Activated T-cell treated with anti-CD3 and anti-CD28 coated beads, Interleukin-2, amount 50 U/mL, for 72 hours (primary cell): ENCODE measurements at places on chromosomes 4 and X.

- DNase-seq: no peak
Observed at GRCh38 chr4:175054980-175055379, 136.8 kb downstream of the ADAM29 start.

- DNase-seq: no peak
Observed at GRCh38 chr4:7697343-7697742, 242.3 kb downstream of the AFAP1 start.

DNA sequence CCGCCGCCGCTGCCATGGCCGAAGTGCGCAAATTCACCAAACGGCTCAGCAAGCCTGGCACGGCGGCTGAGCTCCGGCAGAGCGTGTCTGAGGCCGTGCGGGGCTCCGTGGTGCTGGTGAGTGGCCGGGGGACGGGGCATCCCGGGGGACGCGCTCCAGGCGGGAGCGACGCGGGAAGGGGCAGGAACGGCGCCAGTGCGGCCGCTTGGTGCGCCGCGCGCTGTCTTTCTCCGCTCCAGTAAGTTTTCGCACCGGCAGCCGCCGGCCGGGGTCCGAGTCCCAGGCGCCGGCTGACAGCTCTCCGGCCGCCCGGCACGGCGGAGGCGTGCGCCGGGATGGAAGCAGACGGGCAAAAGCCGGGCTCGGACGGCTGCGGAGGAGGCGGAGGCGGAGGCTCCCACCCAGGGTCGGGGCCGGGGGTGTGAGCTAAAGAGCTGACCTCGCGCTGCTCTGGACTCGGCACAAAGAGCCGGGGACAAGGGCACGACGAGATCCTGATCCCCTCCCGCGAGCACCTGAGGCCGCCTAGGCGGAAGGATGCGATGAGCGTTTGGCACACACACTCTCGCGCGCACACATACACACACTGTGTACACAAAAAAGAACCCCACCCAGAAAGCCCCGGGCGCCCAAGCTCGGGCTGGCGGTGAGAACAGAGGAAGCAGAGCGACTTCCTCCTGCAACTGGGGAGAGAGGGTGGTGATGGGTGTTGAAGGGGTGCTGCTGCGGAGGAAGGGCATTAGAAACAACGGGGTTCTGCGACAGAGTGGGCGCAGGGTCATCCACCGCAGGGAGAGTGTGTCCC lies 545 bp downstream of the DOCK11 start:
- DNase-seq: peak; percentile 78

DNA sequence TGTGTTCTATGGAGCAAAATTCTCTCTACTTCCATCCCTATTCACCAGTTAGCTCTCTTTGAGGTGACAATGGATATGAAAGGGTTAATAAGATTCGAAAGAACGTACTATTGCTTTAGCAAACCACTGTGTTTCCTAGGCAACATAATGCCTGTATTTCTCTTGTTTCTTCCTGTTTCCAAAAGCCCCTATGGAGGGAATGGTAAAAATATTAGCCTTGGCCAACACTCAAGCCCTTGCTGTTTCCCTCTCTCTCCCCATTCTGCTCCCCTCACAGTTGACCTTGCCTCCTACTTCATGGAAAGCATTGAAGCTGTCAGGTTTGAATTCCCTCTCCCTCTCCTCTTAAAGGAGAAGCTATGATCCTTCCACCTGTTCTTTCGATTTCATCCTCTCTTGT lies 9.6 kb upstream of the PGRMC1 start:
- DNase-seq: no peak

GRCh38 chrX:49919617-49920016 lies 2.8 kb upstream of the CLCN5 start:
- DNase-seq: peak; percentile 27

- DNase-seq: peak; percentile 25
Observed at GRCh38 chr4:4637710-4638109, 95.9 kb upstream of the STX18 start.

DNA sequence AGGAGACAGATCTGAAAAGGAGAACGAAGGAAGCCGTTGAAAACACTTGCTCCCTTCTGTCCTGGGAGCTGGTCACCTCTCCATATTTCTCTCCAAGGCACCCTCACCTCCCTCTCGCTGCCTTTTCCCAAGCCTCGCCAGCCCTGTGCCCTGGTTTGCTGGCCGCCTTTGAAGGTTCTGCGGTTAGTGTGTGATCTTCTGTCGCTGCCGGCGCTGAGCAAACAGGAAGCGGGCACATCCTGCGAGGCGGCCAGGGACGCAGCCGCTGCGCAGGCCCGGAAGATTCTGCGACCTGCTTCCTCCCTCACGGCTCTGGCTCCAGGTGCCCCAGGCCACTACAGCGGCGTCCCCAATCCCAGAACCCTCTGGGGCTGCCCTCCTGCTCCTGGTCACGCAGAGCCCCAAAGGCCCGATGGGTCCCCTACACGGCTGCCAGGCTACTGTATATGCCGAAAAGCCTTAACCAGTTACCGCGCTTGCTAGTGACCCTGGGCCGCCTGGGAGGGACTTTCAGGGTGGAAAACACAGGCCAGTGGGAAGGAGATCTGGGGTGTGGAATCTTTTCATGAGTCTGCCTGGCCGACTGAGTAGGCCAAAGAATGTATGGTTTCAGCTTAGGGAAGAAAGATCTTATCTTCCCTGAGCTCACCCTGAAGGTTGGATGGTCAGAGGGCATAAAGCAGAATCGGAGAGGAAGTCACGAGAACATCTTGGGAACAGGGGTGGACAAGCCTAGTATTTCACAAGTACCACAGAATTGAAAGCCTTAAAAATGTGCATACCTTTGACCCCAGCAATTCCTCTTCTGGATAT lies 2.3 kb upstream of the SASH3 start:
- DNase-seq: peak; percentile 79

DNA sequence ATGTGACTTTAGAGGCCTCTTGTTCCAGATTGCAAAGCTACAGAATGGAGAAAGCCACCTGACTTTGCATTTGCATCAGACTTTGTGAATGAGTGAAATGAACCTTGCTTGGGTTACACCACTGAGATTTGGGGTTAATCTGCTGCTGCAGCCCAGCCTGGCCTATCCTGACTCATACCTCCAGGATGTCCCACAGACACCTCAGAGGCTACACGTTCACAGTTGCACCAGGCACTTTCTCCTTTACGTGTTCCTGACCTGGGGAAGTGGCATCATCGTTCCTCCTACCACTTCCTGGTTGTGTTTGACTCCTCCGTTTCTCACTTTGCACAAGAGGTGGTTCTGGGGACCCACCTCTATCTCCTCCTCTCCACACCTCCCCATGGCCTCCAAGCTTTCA lies 9.2 kb upstream of the SORCS2 start:
- peak; percentile 69 for DNase-seq

DNA sequence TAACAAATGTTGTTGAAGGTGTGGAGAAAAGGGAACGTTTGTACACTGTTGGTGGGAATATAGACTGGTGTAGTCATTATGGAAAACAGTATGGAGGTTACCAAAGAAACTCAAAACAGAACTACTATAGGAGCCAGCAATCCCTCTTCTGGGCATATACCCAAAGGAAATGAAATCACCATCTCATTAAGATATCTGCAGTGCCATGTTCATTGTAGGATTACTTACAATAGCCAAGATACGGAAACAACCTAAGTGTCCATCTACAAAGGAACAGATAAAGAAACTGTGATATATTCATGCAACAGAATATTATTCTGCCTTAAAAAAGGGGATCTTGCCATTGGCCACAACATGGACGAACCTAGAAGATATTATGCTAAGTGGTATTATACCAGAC lies 22.2 kb downstream of the APBB2 start:
- DNase-seq: no peak

GRCh38 chr4:169110633-169111032 lies 100.6 kb upstream of the CBR4 start:
- DNase-seq: no peak

GRCh38 chr4:99614491-99614890 lies 39.9 kb downstream of the MTTP start:
- no peak for DNase-seq

- no peak for DNase-seq
Observed at GRCh38 chr4:15947684-15948083, 9.1 kb upstream of the FGFBP1 start.

GRCh38 chrX:12480956-12481355 lies 310.3 kb upstream of the PRPS2 start:
- no peak for DNase-seq

DNA sequence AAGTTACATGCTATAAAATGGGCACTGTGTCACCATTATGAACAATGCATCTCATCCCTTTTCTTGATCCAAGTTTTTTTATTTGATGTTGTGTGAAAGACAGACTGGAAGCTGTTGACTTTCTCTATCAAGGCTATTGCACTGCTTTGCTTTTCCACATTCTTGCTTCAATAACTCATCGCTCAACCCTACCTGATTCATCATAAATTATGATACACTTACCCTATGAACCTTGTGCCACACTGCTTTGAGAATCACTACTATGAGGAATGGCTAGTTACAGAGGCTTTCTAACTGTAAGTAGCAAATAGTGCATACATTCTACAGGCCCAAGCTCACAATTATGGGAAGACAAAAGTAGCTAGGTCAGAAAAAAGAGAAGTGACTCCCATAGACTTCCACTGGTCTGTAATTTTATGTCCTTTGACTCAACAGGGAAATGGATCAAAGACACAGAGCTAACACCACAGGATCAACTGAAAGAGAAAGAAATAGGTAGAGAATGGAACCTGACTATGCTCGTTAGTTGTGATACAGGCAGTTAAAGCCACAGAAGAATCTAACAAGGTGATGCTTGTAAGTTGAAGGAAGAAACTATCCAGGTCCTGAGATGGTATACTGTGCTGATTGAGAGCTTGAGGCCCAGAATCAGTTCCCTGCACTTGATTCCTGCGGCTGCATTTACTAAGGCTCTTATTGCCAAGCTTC lies 163.5 kb downstream of the PPP3CA start:
- DNase-seq: no peak

- no peak for DNase-seq
Observed at GRCh38 chr4:141220271-141220670, 424 bp upstream of the ZNF330 start.

DNA sequence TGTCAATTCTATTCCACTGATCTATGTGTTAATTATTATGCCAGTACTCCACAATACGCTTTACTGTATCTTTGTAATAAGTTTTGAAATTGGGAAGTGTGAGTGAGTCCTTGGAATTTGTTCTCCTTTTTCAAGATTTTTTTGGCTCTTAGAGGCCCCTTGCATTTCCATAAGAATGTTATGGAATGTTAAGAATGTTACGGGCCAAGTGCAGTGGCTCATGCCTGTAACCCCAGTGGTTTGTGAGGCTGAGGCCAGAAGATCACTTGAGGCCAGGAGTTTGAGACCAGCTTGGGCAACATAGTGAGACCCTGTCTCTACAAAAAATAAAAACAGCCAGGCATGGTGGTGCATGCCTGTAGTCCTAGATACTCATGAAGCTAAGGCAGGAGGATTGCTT lies 167.6 kb upstream of the CXorf66 start:
- DNase-seq: no peak

DNA sequence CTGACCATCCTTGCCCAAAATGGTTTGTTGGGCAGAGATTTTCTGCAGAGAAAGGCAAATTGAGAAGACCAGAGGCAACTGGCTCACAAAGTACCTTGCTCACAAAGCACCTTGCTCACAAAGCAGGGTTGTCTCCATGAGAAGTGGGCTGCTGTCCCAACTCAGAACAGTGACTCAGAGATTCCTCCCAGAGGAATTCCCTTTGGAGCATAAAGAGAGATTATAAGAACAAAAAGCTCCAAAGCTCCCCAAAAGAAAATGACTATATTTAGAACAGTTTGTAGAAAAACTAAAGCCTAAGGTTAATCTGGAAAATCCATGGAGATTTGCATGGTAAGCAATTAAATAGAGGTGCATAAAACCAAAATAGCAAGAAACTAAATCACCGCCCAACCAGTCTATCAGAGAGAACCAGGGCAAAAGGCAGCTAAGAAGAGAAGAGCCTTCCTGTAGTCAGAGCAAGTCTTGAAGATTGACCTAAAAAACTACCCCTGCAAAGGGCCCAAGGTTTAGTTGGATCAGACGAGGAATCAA lies 731.4 kb downstream of the FAT4 start:
- no peak for DNase-seq

- DNase-seq: no peak
Observed at GRCh38 chr4:104964410-104965175, 182.1 kb upstream of the TET2 start.

DNA sequence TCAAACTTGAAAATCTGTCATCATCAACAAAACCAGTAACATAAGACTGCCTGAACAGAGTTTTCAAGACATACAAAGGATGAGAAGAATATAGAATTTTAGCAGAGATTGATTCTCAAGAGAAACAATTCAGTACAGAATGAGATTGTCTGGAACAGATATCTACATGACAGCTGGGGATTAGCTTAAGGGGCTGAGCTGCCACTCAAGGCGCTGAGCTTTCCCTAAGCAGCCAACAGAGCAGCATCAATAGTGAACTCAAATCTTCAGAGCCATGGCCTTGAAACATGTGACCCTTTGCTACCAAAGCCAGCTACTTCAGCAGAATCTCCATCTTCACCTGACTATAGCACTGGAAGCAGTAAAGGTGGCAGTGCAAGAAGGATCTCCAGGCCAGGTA lies 24.3 kb upstream of the PCDH10 start:
- no peak for DNase-seq
